ENCODE measurements at places on chromosomes 3 and 15. TPM values are rescaled to one million over a fixed set of nuclear protein-coding genes. Genes with fewer than 3 reads are reported as not detected.

SEMA6D gene
- total RNA-seq = 15.0 TPM

GRCh38 chr3:107981471-107982111, 109.2 kb downstream of the CD47 start:
- DNase-seq = no peak

IGSF11 gene
- 1.8 TPM for total RNA-seq

GRCh38 chr3:82078246-82078645, 316.8 kb upstream of the GBE1 start:
- no peak for DNase-seq

GRCh38 chr3:157160658-157161424, 894 bp upstream of the CCNL1 start:
- peak; percentile 96 for DNase-seq

DNA sequence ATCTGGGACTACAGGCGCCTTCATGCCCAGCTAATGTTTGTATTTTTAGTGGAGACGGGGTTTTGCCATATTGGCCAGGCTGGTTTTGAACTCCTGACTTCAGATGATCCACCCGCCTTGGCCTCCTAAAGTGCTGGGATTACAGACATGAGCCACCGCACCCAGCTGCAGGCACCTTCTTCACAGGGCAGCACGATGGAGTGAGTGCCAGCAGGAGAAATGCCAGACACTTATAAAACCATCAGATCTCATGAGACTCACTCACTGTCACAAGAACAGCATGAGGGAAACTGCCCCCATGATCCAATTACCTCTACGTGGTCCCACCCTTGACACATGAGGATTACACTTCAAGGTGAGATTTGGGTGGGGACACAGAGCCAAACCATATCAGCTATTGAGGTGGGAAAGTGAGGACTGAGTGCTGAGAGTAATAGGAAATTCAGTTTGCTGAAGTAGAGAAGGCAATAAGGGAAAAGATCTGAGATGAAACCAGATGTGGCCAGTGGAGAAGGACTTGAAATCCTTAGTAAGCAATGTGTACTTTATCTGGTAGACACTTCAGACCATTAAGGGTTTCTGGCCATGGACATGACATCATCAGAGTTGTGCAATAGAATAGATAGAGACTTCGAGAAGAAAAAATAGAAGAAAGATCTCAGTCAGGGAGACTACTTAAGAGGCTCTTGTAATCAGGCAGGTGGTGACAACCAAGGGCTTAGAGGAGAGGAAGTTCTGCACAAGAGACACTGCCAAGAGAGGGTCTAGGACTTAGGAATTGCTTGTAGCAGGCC, 18.1 kb upstream of the ATP13A5 start:
- DNase-seq = no peak

GRCh38 chr3:148723631-148724030, 25.9 kb downstream of the AGTR1 start:
- DNase-seq = no peak

All from lower leg skin (tissue), 4 donors.